Putamen (tissue), 1 donor: ENCODE measurements at places on chromosomes 4 and X.

DNA sequence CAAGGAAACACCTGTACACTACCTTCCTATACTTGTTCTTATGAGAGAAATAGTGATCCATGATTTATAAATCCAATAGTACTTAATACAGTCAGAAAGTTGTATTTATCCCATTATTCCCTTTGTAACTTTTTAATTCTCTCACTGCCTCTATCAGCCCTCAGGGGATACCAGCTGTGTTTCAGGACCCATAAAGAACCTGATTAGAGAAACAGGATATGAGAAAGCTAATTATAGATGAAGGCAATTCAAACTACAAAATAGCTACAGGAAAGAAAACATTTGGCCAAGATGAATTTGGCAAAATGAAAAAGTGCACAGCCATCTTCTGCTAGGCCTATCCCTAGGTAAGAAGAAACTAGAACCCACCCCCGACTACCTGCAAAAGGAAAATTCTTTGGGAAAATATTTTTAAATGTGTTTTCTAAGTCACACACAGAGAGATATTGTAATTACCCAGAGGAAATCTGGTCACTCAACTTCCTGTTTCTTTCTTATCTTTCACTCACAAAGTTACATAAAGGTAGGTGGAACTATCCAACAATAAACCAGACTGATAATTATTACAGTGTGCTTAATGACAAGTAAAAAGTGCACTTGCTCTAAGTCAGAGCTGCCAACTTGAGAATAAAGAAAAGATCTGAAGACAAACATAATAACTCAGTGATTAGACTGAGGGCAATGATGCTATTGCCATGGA, 836.5 kb upstream of the HTR2C start:
- no peak for DNase-seq

GRCh38 chr4:84849051-84849640, 117.3 kb downstream of the WDFY3 start:
- no peak for DNase-seq

- DNase-seq, result no peak
Observed at GRCh38 chrX:38896724-38897298, 95.6 kb downstream of the MID1IP1 start.

- DNase-seq, result no peak
Observed at GRCh38 chr4:83569429-83569828, 33.5 kb downstream of the GPAT3 start.

- no peak for DNase-seq
Observed at GRCh38 chr4:31089815-31090214, 369.6 kb downstream of the PCDH7 start.

- DNase-seq, result no peak
Observed at GRCh38 chr4:126479709-126480108, 1153.0 kb upstream of the INTU start.

- DNase-seq, result no peak
Observed at GRCh38 chr4:7854697-7855370, 84.8 kb downstream of the AFAP1 start.

GRCh38 chr4:106852426-106852825, 183.7 kb downstream of the DKK2 start:
- no peak for DNase-seq

DNA sequence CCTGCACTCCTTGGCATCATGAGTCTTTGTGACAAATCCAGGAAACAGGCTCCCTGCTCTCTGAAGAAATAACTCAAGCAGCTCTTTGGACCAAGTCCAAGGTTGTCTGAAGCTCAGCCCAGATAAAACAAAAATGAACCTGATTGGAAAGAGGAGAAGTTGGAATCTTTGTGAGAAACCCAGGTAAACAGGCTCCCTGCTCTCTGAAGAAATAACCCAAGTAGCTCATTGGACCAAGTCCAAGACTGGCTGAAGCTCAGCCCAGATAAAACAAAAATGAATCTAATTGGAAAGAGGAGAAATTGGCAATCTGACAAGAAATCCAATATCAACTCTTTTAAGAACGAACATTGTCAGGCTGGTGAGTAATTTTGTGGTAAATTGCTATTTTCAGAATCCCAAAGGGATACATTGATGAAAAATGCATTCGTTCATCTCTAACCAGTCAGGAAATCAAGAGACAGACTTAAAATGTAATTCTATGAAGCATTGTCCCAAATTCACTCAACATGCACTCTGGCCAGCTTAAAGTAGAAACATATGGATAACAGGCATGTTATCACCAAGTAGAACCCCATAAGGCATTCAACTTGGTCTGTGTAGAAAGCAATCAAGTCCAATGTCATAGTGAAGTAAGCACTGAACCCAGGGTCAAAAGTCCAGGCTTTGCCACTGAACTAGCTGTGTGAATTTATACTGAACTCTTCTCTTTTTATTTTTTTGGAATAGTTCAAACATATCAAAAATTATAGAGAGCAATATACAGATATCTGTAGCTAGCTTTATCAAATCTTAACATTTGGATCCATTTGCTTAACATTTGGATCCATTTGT, 16.8 kb upstream of the NFXL1 start:
- DNase-seq, result no peak

DNA sequence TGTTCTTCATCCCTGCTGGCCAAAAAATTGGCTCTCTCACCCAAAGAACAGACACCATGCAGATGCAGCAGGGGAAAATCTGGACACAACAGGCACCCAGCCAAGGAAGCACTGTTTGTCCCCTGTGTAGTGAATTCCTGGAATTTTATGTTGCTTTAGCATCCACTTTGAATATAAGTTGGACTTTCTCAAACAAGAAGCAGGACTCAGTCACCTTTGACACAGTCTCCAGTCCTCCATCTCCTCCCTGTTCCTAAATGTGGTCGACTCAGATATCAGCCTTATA, 11.8 kb downstream of the ZNF182 start:
- no peak for DNase-seq

GRCh38 chr4:79338148-79338547, 12.3 kb upstream of the NAA11 start:
- no peak for DNase-seq

DNA sequence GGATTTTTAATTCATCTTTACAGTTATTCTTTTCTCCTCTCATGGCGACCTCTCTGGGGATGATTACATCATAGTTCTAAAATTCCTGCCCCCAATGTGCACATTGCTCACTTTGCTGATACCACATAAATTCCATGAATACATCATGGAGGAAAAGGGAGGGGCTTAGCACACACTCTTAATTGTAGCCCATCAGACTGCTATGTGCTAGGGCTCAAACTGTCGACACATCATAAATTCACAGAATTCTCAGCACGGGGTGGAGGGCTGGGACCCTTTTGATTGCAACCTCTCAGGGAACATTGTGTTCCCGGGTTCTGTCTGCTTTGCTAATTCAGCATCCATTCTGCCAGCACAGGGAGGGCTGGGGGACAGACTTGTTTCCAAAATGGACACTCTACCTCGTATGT, 592.9 kb downstream of the BCOR start:
- no peak for DNase-seq

- no peak for DNase-seq
Observed at GRCh38 chrX:19532709-19533108, 17.4 kb upstream of the MAP3K15 start.

- DNase-seq, result no peak
Observed at GRCh38 chr4:143186212-143186611, 1.5 kb downstream of the USP38 start.

- no peak for DNase-seq
Observed at GRCh38 chr4:7031558-7032449, 11.4 kb upstream of the TADA2B start.

DNA sequence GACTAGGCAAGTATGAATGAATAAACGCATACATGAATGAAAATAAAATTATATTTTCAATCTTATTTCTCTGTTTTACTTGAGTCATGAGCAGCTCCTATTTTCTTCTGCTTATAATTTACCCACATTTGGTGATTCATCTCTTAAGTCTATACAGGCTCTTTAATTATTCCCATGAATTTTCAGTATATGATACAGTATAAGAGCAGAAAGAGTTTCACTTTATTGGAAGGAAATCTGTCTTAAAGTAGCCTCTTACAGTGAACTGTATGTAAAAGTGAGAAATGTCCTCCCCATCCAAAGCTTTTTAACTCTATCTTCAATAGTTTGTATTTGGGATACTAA, 50.8 kb downstream of the TMEM165 start:
- DNase-seq, result no peak

DNA sequence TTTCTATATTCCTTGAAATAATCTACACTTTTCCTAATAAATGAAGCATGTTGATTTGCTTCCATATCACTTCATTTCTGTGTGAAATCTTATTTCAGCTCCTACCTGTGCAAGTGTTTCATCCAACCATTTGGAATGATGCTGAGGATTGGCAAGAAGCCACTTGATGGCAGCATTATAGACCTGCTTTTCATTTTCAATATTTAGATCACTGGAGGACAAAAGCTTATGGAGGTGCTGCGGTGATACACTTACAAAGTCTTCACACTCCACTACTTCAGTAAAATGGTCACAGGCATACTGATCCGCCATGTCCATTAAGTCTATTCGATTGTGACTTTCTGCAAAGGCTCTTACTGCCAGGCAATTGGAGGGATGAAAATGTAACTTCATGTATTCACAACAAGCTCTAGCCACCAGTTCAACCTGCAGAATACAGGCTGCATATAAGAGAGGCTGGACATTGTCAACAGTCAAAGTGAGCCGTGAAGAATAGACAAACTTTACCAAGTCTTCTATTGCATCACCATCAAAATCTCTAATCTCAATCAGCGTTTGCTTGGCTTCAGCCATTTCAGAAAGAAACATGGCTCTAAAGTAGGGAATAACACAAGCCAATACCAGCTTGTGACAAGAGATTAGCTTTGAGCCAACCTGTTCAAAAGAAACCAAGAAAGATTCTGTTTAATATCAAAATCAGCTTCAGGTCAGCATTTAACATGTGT, 35.1 kb downstream of the KLHL8 start:
- DNase-seq, result no peak

- no peak for DNase-seq
Observed at GRCh38 chr4:106681381-106681921, 312.9 kb upstream of the GIMD1 start.

GRCh38 chr4:154560419-154560801, 2.4 kb upstream of the FGB start:
- no peak for DNase-seq

GRCh38 chr4:169811476-169811875, 53.7 kb upstream of the HPF1 start:
- no peak for DNase-seq

DNA sequence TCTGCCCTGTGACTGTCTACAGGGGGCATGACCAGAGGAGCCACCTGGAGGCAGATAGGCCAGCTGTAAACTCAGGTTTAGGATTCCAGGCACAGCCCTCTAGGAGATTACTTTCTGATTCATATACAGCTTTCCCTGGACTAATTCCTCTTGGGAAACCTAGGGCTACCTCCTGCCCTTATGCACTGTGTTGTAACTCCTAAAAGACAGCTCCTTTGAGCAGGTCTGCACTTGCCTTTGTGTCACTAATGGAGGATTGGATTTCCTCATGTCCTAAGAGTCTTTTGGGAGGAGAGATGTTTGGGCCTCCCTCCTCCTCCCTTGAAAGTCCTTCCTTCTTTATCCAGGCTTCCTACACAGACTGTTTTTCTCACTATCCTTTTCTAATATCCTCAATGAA, 202.0 kb downstream of the PCDH19 start:
- no peak for DNase-seq

GRCh38 chrX:19564606-19565005, 49.3 kb upstream of the MAP3K15 start:
- DNase-seq, result no peak

DNA sequence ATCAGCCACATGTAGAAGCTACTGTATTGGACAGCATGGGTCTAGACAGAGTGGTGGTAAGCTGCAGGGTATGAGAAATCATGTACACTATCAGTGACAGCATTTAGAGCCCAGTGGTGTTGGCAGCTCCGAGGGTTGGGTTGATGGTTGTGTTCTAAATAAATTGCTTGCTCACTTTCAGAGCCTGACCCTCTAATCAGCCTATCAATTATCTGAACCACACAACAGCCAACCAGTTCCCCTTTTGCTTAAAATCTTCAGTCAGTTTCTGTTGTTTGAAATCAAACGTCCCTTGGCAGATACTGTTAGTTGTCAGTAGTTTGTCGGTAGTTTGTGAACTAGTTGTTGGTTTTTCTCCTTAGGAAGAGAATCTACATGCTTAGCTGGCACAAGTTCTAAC, 99.8 kb upstream of the RAI2 start:
- no peak for DNase-seq

DNA sequence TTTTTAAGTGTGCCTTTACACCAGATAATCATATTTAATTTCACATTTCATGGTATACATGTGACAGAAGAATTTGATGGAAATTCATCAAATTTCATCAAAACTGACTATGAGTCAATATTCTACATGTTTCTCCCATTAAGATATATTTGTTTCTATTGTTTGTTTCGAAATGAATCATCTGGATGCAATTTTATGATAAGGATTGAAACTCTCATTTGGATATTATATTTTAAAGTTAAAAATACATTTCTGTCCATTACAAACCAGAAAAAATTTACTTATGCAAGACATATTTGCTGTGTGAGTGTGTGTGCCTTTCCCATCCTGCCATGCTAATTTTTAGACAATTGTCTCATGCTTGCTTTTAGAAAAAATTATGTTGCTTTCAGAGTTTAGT, 52.2 kb downstream of the SULT1B1 start:
- no peak for DNase-seq

GRCh38 chrX:125651426-125651825, 331.8 kb downstream of the TEX13C start:
- no peak for DNase-seq

DNA sequence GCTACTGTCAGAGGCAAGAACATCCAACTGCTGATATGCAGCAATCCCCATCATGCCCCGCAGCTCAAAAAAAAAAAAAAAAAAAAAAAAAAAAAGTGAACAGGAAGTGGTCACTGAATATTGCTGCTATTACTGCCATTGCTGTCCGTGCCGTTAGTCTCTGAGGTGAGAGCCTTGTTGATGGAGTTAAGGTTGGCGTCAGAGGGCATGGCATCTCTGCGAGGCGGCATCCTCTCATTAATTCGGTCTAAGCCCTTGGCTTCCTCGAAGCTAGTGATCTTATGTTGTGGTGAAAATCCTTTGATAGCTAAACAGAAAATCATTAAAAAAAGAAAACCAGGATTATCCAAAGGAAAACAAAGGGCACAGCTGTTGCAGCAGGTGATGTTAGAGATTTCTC, 321.6 kb downstream of the PPP3CA start:
- no peak for DNase-seq

- peak; percentile 0 for DNase-seq
Observed at GRCh38 chrX:18098763-18099162, 121.9 kb downstream of the BEND2 start.

- DNase-seq, result no peak
Observed at GRCh38 chrX:111778591-111778990, 97.4 kb upstream of the TRPC5OS start.

DNA sequence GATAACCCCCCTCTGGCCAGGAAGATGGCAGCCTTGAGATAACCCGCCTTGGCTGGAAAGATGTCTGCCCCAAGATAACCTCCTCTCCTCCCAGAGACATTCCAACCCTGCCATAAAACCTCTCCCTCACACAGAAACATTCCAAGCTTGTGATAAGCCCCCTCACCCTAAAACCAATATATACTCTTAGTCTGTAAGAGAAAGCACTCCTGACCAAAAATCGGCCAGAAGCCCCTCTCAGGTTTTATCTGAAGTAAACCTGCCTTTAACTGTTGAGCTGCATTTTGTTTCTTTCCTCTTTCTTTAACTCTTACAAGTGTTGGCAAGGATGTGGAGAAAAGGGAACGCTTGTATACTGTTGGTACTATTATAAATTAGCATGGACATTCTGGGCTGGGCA, 8.5 kb downstream of the ERCC6L start:
- no peak for DNase-seq

- no peak for DNase-seq
Observed at GRCh38 chr4:2962614-2963174, 512 bp downstream of the NOP14 start.
